GM13977 (cell line): ENCODE measurements at places on chromosomes 13 and 19.

GRCh38 chr13:74644229-74644628 lies 510.0 kb upstream of the KLF12 start:
- DNase-seq, result no peak

DNA sequence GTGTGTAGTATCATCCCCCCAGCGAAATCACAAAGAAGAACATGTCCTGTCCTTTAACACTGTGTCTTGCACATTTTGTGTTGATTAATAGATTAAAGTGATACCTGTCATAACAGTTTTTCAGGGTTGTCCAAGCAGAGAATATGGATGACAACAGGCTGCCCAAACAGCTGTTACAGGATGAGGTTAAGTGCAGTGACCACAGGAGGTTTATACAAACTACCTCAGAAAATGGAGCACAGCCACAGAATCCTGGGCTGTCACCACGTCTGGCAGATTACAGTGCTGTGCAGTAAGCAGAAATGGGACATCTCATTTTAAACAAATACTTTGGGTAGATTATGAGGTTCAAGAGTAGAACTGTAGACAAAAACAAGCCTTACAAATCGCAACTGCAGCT lies 575.6 kb downstream of the DCT start:
- no peak for DNase-seq

- DNase-seq, result no peak
These were observed 562.5 kb downstream of the GPC6 start for GRCh38 chr13:93789058-93789457.

DNA sequence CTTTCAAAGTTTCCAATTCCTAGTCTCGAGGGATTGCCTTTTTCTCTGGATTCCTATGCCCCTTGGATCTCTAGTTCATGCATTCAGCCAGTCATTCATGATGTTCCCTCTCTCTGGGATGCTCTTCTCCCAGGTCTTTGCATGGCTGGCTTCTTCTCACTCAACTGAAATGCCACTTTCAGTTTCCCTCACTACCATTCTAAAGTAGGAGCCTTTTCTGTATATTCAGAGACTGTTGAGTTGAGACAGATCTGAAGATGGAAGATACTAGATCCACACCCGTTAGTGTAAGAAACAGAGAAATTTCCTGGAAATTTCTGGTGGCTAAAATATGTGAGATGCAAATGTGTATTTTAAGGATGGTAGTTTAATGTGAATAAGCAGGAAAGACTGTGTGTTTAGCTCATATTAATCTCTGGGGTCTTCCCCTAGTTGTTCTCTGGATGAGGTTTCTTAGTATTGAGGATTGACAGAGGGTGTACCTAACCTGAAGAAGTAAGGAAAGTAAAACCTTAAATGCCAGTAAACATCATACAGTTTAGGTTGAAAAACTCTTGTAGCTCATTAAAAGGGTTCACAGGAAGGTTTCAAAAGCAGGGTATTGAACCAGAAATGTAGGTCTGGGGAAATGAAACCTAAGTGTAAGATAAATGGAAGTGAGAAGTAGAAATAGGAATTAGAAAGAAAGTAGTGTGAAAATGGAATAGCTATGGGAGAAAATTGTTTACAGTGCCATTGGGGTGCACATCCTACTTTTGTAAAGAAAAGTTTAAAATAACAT lies 331.3 kb downstream of the NDFIP2 start:
- DNase-seq, result peak; percentile 36

DNA sequence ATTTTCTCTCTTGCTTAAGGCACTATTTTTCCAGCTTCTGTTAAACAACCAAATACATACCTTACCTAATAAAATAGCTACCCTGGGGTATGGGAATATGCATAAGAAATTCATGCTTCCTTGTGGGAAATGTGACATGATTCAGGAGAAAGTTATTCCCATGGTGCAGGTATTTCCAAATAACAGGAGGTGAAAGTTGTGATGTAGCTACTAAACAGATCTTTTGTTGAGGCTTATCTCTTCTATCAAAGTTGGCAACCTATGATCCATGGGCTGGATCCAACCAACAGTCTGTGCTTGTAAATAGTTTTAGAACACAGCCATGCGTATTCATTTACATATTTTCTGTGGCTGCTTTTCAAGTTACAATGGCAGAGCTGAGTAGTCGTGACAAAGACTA lies 177.8 kb upstream of the NBEA start:
- no peak for DNase-seq
